ENCODE measurements at places on chromosomes 3 and 15.

- DNase-seq: no peak
These were observed 53.5 kb downstream of the PLXNA1 start for GRCh38 chr3:127036209-127037020.

GRCh38 chr3:26703519-26703918, 80.9 kb downstream of the LRRC3B start:
- DNase-seq: no peak

- DNase-seq: no peak
These were observed 77.0 kb downstream of the BBX start for GRCh38 chr3:107599772-107600145.

DNA sequence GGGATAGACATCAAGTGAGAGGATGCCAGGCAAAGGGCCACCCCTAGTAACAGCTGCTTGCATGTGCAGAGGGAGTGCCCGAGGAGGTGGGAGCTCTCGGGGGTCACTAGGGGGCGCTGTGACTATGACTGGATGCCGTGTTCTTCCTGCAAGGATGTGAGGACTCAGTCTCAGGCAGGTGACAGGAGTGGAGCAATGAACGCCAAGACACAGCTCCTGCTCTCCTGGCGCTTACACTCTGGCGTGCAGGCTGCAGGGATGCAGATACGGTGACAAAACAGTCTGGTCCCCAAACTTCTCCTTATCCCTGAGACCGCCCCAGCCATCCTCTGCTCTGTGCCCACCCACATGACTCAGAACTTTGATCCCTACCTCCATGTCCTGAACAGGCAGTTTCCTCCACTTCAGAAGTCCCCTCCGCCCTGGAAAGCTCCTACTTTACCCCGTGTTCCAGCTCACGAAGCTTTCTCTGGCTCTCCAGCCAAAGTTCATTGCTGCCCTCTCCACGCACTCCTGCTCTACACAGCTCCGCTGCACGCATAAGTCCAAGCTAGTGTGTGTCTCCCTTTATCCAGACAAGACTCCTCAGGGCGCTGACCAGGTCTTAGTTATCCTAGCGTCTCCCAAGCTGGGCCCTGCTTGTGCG, 14.7 kb downstream of the RHOV start:
- peak; percentile 11 for DNase-seq

GRCh38 chr3:111901637-111902036, 42.6 kb downstream of the PHLDB2 start:
- DNase-seq: no peak

GRCh38 chr3:117005274-117005673, 295.7 kb downstream of the TUSC7 start:
- no peak for DNase-seq

GRCh38 chr3:113783463-113783862, 36.6 kb downstream of the ATP6V1A start:
- no peak for DNase-seq

GRCh38 chr3:15055019-15055557, 10.0 kb downstream of the MRPS25 start:
- DNase-seq: no peak

GRCh38 chr3:31132132-31132769, 237.8 kb upstream of the GADL1 start:
- no peak for DNase-seq

- no peak for DNase-seq
These were observed 103.1 kb downstream of the HCN4 start for GRCh38 chr15:73265536-73266153.

DNA sequence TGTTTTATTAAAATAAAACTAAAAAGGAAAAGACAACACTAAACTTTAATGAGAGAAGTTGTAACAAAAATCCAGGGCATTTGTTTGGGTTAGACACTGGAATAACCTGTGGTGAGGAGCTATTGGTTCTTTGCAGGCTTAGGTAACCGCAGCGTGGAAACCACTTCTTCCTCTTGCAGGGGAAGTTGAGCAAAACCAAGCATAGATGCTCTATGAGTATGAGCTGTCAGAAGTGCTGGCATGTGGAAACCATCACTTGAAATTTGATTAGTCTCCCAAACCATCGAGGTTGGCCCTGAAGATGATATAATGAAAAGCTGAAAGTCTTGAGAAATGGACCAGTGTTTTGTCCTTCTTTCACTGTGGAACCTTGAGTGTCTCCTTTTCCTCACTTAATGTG, 127.1 kb upstream of the RBMS3 start:
- peak; percentile 16 for DNase-seq

GRCh38 chr3:162192340-162193029, 695.9 kb downstream of the OTOL1 start:
- no peak for DNase-seq

- DNase-seq: peak; percentile 1
These were observed 478 bp downstream of the BNC1 start for GRCh38 chr15:83283813-83284558.

DNA sequence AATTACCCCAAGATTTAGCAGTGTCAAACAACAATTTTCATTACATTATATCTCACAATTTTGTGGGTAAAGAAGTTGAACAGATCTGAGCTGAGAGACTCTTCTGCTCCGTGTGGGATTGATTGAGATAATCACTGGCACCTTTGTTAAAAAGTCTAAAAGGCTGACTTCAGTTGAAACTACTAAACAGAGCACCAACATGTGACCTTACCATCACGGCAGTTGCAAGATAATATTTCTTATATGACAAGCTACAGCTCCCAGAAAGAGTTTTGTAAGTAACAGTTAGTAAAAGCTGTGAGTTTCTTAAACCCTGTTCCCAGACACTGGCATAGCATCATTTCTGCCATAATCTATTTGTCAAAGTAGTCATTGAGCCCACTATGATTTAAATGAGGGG, 25.0 kb downstream of the CGGBP1 start:
- DNase-seq: no peak

GRCh38 chr3:130707902-130708601, 38.6 kb downstream of the PIK3R4 start:
- DNase-seq: no peak

- no peak for DNase-seq
These were observed 242.5 kb downstream of the CADPS start for GRCh38 chr3:62632510-62633294.

- DNase-seq: no peak
These were observed 349.9 kb downstream of the NLGN1 start for GRCh38 chr3:173747427-173747826.

DNA sequence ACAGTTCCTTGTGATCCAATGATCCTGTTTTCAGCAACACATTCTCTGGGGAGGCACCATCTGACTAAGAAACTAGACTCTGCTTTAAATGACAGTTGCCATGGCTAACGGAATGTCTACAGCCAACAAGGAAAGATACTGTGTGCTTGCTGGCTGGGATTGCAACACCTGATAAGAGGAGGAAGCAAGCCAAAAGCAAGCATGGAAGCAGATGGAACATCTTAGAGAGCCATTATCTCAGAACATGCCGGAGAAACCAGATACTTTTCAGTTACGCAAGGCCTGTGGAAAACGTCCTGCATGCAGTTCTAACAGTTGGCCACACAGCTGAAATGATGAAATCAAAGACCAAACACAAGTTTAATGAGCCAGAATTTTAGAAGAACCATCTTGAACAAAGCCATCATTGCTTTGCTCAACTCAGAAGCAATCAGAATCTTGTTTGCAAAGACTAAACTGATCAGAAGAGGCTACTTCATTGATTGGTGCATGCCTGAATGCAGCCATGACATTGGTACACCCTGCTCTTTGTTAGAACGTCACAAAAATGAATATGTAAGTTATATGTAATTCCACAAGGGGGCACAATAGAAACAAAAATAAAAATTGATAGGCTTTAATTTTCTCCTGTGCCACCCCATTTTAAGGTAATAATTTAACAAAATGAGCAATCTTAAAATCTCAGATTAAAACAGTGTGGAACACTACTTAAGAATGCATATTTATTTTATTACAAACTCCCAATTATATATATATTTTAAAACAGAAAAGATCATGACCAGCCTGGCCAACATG, 50.8 kb downstream of the GXYLT2 start:
- DNase-seq: peak; percentile 23

GRCh38 chr3:134803051-134803505, 8.0 kb downstream of the EPHB1 start:
- DNase-seq: no peak

DNA sequence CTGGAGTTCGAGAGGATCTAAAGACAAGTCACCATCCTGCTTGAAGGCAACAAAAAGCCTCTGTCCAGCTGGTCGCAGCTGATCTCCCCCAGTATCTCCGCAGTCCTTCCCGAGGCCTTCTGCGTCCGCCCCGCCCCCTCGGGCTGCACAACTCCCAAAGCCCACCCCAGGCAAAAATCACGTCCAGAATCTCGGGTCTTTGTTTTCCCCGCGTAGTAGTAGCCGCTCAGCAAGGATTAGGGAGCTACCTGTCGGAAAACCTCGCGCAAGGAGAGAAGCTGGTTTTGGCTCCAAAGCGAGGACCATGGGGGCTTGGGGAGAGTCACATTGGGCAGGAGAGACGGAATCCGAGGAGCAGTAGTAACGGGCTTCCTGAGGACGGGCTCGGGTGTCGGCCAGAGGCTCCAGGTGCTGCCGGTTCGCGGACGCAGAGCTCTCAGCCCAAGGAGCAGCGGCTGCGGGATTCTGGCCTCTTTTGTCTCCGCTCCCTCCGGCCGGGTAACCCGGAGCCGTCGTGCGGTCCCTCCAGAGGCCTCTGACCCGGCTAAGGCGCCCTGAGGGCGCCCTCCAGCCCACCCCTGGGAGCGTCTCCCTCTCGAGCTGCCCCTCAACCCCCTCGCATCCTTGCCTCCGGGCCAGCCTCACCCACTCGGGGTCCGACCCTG, 401 bp downstream of the ZSCAN29 start:
- DNase-seq: peak; percentile 2

DNA sequence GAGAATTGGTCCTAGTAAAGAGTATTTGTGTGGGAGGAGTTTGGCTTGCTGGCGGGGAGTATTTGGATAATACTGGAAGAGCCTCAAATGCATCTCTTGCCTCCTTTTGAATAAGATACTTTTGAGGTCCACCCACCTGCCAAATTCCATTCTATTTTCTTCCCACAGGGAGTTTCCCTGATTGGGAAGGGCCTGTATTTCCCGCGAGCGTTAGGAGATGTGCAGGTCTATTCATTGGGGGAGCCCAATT, 406 bp upstream of the RASA2 start:
- no peak for DNase-seq

DNA sequence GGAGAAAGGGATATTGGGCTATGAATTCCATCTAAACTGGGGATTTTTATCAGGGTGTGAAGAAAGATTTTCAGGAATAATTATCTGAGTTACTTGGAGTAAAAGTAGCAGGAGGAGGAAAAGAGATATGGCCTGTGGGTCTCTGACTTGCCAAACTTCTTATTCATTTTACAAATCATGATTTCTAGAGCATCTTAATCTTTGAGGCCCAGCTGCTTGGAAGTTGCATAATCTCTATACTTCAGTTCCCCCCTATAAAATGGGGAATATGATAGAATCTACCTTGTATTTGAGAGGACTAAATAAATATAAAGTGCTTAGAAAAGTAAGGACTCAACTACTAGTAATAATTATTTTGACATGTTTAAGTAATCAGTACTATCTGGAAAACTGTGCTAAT, 11.0 kb upstream of the GABPB1 start:
- DNase-seq: no peak
